ENCODE measurements at places on chromosomes 4 and X.

- no peak for DNase-seq
Measured at GRCh38 chr4:304969-305680, at the start of gene ZNF732. TSS of gene ZNF732 (minus strand) at chr4:305474. CDS start at chr4:305310, 164 bp downstream.

GRCh38 chr4:65791111-65791811, 121.0 kb upstream of the EPHA5 start:
- no peak for DNase-seq

DNA sequence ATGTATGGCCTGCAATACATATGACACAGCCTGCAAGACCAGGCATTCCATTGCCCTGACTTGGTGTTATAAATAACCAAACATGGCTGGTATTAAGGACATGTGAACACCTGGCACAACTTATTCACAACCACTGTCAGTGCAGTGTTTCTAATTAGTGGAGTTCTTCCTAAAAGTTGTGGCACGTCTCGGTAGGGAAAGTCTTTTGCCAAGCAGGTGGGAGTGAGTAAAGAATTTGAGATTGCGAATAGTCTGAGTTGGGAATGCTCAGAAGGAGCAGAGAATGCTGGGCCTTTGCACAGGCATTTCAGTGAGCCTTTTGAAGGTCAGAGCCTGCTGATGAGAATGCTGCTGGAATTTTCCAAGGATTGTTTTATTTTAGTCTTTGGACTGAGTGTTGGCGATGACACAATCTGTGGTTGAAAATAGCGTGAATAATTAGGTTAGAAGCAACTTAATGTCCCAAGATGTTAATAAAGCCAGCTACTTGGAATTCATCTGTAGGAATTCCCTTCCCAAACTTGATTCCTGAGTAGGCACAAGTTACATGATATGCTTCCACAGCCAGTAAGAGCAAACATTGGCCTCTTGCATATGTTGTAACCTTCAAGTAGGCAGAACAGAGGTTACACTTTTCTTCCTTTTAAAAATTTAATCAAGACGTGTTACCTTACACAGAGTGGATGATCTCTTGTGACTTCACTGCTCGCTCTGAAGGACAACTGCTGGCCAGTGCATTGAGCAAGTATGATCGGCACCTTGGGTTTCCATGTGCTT, 83.6 kb upstream of the PGRMC2 start:
- no peak for DNase-seq

DNA sequence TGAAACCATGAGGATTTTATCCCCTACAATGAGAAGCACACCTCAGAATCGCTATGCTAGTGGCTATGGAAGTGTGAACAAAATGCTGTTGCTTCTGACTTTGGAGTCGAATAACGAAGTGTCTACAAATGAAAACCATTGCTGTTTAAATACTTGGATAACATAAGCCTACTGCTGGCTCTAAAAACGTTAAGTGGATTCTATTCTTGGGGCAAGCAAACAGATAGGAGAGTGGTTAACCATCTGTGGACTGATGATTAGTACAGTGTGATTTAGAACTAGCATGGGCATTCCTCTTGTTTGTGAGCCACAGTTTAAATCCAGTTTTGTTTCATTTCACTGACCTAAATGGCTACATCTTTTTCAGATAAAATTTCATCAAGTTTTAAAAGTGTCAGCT, 109.7 kb upstream of the PNPLA4 start:
- no peak for DNase-seq

- no peak for DNase-seq
Measured at GRCh38 chr4:2048831-2049230, 10.3 kb upstream of the NAT8L start.

- no peak for DNase-seq
Measured at GRCh38 chr4:158090323-158090722, 82.5 kb downstream of the GASK1B start.

DNA sequence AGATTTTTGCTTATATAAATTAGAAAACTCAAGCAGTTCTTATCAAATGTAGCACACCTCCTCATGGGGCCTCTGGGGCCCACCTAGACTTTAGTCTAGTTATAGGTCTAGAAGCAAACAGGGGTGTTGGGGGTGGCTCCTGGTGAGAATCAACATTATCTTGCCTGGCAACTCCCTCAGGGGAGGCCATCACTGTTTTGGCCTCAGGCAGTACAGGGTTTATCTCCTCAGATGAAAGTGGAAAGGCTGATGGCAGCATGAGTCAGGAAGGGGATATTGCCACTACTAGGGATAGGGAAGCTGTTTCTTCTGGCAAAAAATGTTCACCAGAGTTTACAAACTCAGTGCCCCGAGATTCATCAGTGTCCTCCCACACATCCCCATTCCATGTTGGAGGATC, 232.4 kb upstream of the BMP3 start:
- DNase-seq: no peak

DNA sequence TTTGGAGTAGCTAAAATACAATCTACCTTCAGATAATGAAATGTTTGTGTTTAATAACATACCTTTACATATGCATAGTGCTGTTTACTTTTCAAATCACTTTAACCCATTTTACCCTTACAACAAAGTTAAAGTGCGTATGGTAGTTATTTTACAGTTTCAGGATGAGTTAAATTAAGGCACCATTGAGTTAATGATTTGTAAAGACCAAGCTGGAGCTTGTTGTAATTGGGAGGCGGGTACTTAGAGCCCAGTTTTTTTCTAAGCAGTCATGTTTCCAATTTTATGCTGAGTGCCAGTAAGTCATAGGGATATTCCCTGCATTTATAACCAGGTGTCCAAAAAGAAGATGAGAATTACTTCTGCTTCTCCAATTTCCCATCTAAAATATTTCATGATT, 84.2 kb upstream of the NRK start:
- no peak for DNase-seq

- no peak for DNase-seq
Measured at GRCh38 chr4:127001933-127002332, 630.8 kb upstream of the INTU start.

- no peak for DNase-seq
Measured at GRCh38 chr4:1060621-1061020, 49.2 kb downstream of the FGFRL1 start.

DNA sequence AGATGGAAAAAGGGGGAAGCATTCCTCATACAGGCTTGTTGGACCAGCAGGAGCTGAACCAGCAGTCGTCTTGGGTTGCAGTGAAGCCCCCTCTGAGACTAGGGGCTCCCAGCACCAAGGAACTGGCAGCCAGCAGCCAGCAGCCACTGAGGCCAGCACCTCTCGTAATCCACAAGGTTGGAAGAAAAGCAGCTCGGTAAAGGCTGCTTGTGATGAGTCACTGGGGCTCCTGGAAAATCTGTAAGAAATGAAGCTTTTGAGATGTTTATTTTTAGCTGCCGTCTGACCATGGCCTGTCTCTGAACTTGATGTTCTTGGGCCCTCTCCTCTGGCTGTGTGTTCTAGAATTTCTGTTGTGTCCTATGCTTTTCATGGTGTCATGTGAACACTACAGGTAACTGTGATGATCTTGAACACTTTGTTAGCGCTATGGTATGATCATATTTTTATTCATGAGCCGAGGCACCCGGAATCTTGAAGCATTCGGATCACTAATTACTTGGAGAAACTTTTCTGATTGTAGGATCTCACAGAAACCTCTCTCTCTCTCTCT, 18.6 kb downstream of the CLCN4 start:
- no peak for DNase-seq

DNA sequence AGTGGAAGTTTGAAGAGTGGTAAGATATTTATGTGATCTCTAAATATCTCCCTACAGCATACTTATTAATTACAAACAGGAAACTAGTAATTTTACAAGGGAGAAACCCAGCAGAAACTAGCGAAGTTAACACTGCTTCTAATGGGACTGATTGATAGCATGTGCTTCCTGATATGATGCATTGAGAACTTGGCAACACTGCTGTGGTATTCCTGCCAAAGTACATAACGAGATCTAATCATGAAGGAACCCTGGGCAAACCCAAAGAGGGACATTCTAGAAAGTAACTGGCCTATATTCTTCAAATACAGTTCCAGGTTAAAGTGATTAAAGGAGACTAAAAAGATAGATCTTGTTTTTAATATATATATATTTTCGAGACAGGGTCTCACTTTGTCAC, 4.6 kb upstream of the GPR34 start:
- no peak for DNase-seq

DNA sequence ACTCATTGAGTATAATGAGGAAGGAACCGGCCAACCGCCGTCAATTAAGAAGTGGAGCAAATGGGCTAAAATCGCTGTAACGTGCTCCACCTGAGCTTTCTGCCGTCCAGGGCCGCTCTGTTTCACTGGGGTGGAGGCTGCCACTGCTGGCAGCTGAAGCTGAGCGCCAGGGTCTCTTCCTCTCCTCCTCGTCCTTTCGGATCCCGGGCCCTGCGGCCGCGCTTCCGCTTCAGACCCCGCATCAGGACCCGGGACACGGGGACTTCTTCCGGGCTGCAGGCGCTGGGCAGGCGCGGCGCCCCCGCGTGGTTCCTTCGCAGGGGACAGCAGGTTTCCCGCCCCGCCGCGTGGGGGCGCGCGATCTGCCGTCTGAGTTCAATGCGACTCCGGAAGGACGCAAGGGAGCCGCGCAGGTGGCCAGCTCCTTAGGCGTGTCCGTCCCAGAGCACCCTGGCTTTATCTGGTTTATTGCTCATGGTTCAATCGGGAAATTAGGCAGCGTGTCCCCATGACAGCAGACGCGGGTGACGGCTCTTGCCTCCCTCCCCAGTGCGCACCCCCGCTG, 519.8 kb downstream of the TRIML1 start:
- DNase-seq: no peak

DNA sequence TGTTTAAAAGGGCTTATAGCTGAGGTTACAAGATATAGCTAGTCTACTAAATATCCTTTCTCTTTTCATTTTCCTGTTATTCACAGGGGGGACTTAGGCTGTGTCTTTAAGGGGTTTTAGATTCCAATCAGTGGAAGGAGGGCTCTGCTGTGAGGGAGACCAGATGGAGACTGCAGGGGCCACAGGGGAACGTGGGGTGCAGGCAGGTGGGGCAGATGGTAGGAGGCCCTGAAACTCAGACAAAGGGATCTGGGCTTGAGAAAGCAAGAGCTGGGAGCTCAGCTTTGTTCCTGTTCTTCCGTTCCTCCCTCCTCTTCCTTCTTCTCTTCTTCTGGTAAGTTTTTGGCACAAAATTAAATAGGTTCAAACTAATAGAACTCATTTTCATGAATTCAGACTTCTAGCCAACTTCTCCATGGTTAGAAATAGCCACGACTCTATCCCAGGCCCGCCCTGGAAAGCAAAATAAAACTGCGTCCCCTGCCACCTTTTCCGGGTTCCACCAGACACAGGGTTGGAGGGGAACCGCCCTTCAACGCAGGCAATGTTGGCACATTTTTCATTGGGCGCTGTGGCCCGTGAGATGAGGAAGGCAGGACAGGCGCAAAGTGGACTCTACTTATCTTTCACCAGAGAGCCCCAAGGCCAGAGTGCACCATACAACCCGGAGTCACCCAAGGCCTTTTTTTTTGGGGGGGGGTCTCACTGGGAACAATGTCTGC, 3.5 kb upstream of the TMSB4X start:
- DNase-seq: no peak

DNA sequence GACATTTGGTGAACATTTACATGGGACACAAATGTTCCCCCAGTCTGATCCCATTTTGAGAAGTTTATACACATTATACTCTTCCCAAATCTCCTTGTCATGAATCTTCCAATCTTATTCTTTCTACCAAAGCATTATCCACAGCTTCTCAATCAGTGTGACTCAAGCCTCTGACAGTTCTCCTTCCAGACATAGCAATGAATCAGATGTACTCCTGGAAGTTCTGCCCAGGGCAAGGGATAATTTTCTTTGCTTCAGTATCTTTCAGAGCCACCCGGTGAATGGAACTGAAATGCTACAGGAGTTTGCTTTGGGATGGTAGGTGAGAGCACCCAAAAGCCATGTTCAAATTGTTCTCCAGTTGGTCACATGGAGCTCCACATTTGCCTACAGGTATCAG, 145.5 kb downstream of the ANXA5 start:
- no peak for DNase-seq

DNA sequence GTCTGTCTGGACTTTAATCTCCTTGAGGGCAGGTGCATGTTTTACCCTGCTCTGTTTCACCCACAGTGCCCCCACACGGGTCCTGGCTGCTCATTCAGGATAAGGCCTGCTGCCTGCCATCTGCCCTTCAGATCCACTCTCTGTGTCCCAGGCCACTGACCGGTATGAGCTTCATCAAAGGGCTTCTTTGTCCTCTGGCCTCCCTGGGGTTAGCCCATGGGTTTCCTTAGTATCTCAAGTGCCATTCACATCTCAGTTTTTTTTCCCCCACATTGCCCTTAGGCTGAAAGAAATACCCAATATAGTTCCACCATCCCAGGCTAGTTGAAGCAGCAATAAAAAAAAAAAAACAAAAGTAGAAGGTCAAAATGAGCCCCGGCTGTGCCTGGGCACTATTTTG, 9.3 kb downstream of the CD99L2 start:
- DNase-seq: no peak
